Thoracic aorta (tissue), 2 donors: ENCODE measurements at places on chromosomes 2 and 18. TPM values are rescaled to one million over a fixed set of nuclear protein-coding genes. Genes with fewer than 3 reads are reported as not detected.

- DNase-seq = no peak
These were observed 96.0 kb downstream of the CDH2 start for GRCh38 chr18:28080876-28081300.

DNA sequence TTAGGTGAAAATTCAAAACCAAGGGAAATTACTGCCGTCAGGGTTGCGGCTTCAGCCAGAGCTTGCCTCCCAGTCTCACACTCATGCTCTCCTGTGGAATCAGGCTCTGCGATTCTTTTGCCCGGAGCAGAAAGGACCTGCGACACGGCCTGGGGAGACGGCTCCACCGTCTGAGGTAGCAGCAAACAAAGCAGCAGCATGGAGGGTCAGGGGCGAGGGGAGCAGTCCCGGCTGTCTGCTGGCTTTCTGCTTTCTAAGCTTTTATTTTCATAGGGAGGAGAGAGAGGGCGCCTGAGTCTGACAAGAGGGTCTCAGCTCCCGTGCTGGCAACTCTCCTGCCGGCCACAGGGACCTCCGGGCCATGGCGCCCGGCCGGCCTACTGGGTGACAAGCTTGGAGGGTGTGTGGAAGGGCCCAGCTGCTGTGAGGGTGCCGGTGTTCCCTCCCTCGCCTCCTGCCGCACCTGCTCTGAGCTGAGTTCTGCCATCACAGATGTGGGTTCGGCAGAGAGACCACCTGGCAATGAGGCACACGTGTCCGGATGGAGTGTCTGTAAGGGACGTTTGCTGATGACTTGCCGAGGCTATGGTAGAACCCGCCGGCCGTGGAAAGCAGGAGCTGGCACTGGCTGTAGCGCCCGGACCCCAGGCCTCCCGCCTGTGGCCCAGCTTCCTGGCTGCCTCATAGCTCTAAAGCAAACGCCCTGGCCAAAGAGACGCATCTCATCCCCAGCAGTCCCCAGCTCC, 66.2 kb upstream of the CTDP1 start:
- no peak for DNase-seq

DNA sequence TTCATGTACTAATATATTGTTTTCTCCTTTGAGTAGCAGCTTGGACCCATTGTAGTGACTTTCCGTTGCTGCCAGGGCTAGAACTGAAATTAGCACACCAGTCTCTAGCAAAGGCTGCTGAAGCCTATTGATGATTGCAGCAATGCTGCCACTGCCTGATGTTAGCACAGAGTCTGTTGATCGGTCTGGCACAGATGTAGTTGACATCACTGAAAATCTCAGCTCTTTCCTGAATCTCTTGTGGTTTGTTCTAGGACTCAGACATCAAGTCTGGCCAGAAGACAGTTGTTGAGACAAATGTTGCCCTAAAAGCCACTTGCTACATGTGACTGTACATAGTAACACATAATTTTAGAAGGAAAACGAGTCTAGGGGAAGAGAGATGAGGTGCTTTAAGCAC, 47.2 kb downstream of the VAPA start:
- no peak for DNase-seq

The MLPH gene
- 7.4 TPM for total RNA-seq

DNA sequence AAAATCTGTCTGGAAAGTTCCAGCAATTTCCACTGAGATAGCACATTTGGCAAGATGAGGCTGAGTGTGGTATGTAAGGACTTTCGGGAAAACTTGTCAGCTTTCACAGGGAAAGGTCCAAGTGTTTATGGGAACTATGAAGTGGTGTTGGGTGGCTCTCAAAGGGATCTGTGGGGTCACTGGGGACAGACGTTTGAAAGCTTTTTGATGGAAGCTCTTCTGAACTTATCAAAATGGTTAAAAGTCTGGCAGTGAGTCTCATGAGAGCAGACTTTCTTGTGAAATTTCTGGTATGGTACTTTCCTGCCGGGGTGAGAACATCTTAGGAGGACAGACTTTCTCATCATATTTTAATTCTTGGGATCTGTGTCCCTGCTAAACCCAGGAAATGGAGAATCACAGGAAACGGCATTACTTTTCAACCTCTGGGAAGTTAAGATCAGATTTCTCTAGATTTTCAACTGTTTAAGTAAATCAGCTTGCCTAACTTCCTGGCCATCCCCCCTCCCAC, 546.3 kb upstream of the ZEB2 start:
- no peak for DNase-seq

The SKA1 gene
- total RNA-seq = not detected

- no peak for DNase-seq
These were observed 9.3 kb downstream of the NCK2 start for GRCh38 chr2:105754011-105754410.

GRCh38 chr2:25707927-25708590, 34.7 kb upstream of the DTNB start:
- DNase-seq = no peak

DNA sequence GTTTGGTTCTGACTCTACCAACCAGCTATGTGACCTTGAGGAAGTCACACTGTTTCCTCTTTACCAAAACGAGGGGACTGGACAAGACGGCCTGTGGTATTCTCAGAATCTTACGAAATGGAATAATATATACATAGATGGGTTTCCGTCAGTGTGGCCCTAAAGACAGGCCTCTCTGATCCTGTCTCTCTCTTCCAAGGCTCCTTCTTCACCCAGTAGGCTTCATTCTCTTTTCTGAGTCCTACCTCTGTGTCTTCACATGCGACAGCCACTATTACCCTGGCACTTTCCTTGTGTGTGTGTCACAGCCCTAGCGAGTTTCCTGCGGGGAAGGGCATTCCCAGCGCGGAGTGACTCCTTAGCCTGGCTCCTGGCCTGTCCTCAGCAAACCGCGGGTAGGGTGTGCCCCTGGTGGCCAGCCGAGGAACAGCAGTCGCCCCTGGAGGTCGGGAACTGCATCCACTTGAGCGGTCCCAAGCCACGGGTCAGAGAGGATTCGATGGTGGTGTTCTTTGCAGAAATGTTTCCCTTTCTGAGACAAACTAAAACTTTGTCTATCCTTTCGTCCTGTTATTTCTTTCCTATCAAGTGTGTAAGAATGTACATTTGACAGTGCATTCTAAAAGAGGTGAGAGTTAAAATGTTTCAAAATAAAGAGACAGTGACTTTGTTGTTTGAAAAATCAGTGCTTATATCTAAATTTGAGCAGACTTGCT, 63.3 kb downstream of the RAB31 start:
- DNase-seq = peak; percentile 54

The WDR7 gene
- 73.1 TPM for total RNA-seq

DNA sequence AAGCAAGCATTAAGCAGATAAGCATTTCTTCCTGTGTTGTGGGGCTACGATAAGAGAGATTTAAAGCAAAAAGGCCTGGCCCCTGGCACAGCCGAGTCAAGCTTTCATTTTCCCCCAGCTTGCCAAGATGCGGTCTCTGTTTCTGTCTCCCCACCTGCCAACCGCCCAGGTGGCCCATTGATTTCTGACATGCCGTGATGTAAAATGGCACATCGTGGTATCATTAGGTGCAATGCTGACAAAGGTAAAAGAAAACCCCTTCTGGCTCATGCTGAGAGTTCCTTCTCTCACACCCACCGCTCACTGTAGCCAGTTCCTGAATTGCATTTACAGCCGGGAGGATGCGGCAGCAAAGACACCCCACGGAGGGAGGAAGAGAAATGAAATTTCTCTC, 62.8 kb downstream of the BOD1L2 start:
- no peak for DNase-seq

- no peak for DNase-seq
These were observed 36.8 kb downstream of the ACVR1 start for GRCh38 chr2:157839162-157839801.

GRCh38 chr2:47782381-47782670, 619 bp upstream of the MSH6 start:
- DNase-seq = no peak

The SAG gene
- total RNA-seq = not detected

The MAP3K19 gene
- not detected for total RNA-seq

The CDH19 gene
- total RNA-seq = 31.6 TPM

- DNase-seq = no peak
These were observed 148.6 kb upstream of the ALPP start for GRCh38 chr2:232229911-232230310.

The MYCN gene
- 0.81 TPM for total RNA-seq

- DNase-seq = no peak
These were observed 3.3 kb downstream of the OLA1 start for GRCh38 chr2:174245065-174245464.

GRCh38 chr2:150122871-150123613, 364.4 kb downstream of the RND3 start:
- DNase-seq = no peak

DNA sequence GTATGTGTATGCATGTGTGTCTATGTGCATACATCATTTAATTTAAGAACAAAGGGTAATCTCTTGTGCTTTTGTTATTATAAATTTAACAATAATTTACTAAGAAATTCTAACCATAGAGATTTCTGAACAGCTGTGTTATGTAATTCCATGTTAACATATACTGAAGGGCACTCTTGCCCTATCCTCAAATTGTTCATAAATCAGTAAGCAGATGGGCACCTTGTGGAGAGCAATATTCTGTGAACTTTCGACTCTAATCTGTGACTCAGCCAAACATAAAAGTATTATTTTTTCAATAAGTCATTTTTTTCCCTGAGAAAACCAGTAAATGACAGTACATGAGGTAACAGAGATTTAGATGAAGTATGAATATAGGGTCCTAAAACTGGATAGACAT, 938.3 kb upstream of the CRIM1 start:
- no peak for DNase-seq

DNA sequence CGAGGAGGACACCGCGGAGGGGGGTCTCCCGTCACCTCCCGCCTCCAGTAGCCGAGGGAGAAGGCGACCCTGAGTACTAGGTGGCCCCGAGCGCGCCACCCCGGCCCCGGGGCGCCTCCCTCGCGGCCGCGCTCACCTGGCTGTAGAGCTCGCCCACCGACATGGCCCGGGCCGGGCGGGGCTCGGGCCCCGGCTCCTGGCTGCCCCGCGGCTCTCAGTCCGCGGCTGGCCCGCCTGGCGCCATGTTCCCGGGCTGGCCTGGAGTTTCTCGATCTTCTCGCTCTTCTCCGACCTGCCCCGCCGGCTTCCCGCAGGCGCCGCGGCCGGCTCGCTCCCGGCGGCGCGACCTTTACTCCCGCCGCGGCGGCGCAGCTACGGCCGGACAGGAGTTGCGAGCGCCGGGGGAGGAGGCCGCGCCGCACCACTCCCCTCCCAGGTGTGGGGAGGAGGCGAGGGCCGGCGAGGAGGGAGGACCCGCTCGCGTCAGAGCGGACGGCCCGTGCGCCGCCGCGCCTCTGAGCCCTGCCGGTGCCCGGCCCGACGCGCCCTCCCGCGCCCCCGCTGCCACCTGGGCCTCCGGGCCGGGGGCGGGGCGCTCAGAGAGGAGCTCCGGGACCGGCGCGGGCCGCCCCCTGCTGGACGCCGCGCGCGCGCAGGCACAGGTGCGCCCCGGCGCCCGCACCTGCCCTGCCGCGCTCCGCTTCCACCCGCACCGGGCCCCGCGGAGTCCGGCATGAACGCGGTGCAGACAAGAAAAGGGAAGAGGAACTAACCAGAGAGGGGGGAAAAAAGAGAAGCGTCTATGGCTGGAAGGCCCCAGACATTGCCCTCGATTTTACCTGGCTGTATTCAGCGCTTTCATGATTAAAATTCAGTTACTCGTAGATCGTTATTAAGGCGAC, at the start of gene MYO5B:
TSS of gene MYO5B (minus strand) at position 517 of the 902 bp plus-strand sequence. CDS start at position 163, 354 bp downstream.
- no peak for DNase-seq

- DNase-seq = no peak
These were observed at the start of gene SNORC for GRCh38 chr2:232870018-232870765. SNORC (plus strand) TSS chr2:232870264; CDS start chr2:232870342, 78 bp downstream.

DNA sequence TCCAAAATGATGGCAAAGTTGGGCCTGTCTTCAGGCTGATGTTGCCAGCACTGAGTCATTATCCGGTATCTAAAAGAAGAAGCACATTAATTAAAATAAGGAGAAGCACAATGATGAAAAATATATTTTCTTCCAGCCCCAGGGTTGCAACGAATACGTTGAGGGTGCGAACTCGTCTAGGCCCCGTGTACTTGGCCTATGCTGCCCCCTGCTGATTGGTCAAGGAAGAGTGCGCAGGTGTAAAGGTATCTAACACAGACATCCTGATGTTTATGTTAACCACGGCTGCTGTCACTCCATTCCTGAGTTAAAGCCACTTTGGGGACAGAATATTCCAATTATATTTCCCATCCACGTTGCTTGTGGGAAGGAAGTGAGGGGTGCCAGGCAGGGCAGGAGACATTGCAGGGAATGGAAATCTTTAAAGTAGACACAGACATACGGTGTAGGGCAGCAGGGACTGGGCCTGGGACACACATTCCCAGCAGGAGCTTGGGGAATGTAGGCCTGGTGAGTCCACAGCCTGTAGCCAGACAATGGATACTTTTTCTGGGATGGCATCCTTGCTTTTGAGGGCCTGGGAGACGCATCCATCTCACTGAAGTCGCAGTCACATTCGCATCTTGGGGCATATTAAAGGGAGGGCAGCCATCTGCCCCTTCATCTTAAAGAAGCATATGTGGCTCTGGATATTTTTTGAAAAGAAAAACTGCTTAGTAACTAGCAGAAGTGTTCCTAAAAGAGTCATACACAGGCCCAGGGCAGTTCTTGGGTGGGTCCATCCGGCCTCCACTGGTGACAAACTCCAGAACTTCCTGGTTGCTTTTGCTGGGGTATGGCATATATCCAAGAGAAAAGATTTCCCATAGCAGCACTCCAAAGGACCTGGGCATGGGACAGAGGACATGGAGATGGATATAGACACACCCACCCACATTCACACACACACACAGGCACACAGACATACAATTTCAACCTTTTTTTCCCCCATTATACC, 81.9 kb downstream of the CLIP4 start:
- DNase-seq = peak; percentile 13

GRCh38 chr2:127649100-127649611, 3.2 kb downstream of the GPR17 start:
- DNase-seq = no peak
